ENCODE measurements at places on chromosomes 5 and 9. TPM values are rescaled to one million over a fixed set of nuclear protein-coding genes. Genes with fewer than 3 reads are reported as not detected.
A peak's percentile ranks its signal among the peaks of the same experiment; 100 is the strongest.

- no peak for DNase-seq
These were observed 11.0 kb downstream of the RNF145 start for GRCh38 chr5:159198063-159199036.

GRCh38 chr5:1948663-1949191 is 66.0 kb upstream of the IRX4 start:
- DNase-seq = no peak

- no peak for DNase-seq
These were observed 62.9 kb downstream of the MLLT3 start for GRCh38 chr9:20559231-20559890.

GRCh38 chr9:18741945-18742344 is 268.0 kb downstream of the ADAMTSL1 start:
- DNase-seq = no peak

GRCh38 chr5:115461506-115462290 is 82.9 kb downstream of the FEM1C start:
- DNase-seq = no peak

- DNase-seq = no peak
These were observed 753.3 kb upstream of the ZNF608 start for GRCh38 chr5:125499636-125500332.

GRCh38 chr5:32581010-32581785 is 4.2 kb upstream of the SUB1 start:
- DNase-seq = no peak

GRCh38 chr5:16809395-16810207 is 126.5 kb downstream of the MYO10 start:
- DNase-seq = peak; percentile 74

GRCh38 chr5:112346411-112347044 is 72.5 kb downstream of the EPB41L4A start:
- DNase-seq = no peak

DNA sequence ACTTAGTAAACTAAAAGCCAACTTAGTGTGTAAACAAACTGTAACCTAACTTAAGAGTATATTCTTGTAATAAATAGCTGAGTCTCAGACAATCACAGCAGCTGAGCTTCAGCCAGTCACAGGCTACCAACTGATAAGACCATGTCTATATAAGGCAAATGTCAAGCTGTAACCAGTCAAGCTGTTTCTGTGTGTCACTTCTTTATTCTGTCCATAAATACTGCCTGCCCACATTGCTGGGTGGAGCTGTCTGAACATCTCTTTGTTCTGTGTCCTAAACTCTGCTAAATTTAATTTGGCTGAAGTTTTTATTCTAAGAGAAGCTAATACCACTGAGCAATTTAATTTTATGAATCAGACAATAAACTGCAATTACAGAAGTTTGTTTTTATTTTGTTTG is 412.1 kb upstream of the CDH10 start:
- DNase-seq = no peak

DNA sequence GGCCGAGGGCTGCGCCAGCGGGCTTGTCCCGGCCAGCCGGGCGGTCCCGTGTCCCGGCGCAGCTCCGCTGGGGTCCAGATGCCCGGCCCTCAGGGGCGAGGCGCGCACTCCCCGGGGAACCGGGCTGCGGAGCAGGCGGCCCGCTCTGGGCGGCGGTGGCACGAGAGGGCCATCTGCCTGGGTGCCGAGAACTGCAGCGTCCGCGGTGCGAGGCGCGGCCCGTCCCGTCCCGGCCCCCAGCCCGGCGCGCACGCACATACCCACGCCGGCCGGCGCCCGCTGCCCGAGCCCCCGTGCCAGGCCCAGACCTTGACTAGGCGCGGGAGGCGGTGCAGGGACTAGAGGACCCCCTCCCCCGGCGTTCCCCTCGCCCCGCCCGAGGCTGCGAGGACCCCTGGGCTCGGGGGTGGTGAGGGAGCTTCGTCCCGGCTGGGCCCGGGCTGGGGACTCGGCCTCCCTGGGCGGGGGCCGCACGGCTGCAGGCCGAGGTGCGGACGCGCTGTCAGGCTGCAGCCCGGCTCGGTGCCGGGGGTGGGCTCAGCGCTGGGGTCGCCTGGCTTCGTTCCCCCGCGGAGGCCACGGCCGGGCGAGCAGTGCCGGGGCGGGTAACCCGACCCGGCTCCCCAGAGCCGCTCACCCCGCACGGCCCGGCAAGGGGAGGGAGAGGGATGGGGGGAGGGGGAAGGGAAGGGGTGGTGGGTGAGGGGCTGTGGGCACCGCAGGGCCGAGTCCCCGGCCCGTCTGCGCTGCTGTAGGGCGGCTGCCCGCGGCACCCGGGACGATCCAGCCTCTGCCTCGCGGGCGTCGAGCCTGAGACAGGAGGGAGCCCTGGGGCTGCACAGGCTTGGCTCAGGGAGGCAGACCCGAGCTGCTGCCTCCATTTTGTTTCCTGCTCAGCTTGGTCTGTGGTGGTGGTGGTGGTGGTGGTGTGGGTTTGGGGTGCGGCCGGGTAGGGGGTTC is 1.2 kb upstream of the NSD1 start:
- peak; percentile 56 for DNase-seq

GRCh38 chr5:130078661-130079060 is 174.4 kb downstream of the CHSY3 start:
- DNase-seq = peak; percentile 12

- DNase-seq = no peak
These were observed 118.0 kb downstream of the SPATA31D1 start for GRCh38 chr9:82106536-82106935.

GRCh38 chr9:116516456-116516855 is 170.6 kb upstream of the TRIM32 start:
- no peak for DNase-seq

DNA sequence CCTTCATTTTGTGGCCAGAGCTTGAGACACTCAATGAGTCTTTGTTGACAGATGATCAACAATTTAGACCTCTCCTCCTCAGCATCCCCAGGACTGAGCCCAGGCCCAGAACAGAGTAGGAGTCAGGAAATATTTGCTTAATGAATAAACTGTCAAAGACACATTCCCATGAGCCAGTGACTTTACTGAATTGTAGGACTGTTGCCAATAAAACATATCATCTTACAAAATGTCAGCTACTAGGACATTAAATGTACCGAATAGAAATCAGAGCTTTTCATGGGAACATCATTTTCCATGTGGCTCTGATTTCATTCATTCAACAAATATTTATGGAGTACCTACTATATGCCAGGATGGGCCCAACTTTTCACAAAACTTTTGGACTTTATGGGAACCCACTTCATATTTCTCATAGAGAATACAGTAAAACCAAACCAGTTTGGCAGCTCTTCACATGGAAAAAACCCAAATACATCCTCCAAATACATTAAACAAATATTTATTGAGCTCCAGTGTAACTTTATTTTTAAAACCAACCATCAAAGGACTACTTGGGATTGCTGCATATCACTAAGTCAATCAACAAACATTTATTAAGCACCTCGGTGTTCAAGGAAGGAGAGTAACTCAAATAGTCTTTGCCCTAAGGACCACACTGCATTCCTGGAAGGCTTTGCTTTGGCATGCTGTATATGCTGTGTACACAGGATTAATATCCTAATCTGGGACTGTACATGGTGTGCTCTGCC is 11.4 kb downstream of the VDAC1 start:
- DNase-seq = peak; percentile 45

STKLD1 gene
- 1.4 TPM for total RNA-seq

STC2 gene
- total RNA-seq = 6.4 TPM

FAT2 gene
- 0.40 TPM for total RNA-seq

HK3 gene
- total RNA-seq = 0.75 TPM

FAM151B gene
- 5.7 TPM for total RNA-seq

SPARC gene
- total RNA-seq = 4,650 TPM

CD72 gene
- 1.6 TPM for total RNA-seq

IRX4 gene
- total RNA-seq = 0.13 TPM

COL15A1 gene
- 186 TPM for total RNA-seq

CDC14B gene
- total RNA-seq = 16.0 TPM

GARIN3 gene
- not detected for total RNA-seq

GLRX gene
- total RNA-seq = 5.9 TPM

KLHL3 gene
- 3.6 TPM for total RNA-seq

ARID3C gene
- total RNA-seq = 0.09 TPM

POLR3G gene
- 1.3 TPM for total RNA-seq

ITK gene
- 0.13 TPM for total RNA-seq
